B cell (primary cell): ENCODE measurements at places on chromosomes 5 and 9.
A peak's percentile ranks its signal among the peaks of the same experiment; 100 is the strongest.

GRCh38 chr9:136925414-136926153 lies 19.0 kb downstream of the FBXW5 start:
- no peak for DNase-seq

DNA sequence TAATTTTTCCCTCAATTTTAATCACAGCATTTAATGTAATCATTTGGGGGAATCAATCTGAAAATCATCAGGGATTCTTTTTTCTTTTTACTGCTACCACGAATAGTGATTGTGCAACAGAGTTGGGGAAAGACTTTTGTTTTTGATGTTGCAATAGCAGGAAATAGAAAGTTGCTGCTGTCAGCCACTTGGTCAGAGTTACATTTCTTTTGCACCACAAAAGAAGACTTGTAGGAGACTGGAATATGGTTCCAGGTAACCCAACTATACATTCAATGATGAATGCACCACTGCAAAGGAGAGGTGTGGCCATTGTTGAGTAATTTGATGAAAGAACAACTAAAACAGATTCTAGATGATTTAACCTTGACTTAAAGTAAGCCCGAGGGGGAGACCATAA lies 46.3 kb upstream of the PALM2AKAP2 start:
- no peak for DNase-seq

GRCh38 chr9:123745451-123745850 lies 184.5 kb downstream of the DENND1A start:
- no peak for DNase-seq

DNA sequence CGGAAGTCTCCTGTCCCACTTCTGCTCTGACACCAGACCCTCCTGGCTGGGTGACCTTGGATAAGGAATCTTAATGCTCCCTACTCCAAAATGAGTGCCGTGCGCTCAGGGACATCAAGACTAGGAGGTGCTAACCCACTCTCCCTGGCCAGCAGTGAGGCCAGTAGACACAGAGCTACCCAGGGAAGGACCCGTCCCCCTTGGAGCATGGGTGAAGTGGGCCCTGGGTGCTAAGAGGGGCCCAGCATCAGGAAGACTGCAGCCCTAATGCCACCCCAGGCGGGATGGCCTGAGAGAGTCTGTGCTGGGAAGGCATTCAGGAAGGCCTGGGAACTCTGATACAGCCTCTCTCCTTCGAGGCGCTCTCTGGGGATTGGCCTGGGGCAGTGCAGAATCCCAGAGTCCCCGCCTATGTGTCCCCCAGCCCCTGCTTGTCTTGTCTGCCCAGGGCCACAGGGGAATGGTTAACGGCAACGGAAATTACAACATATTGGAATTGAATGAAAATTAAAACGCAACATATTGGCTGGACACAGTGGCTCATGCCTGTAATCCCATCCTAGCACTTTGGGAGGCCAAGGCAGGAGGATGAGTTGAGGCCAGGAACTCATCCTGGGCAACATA lies 29.7 kb upstream of the RNU6ATAC start:
- no peak for DNase-seq

DNA sequence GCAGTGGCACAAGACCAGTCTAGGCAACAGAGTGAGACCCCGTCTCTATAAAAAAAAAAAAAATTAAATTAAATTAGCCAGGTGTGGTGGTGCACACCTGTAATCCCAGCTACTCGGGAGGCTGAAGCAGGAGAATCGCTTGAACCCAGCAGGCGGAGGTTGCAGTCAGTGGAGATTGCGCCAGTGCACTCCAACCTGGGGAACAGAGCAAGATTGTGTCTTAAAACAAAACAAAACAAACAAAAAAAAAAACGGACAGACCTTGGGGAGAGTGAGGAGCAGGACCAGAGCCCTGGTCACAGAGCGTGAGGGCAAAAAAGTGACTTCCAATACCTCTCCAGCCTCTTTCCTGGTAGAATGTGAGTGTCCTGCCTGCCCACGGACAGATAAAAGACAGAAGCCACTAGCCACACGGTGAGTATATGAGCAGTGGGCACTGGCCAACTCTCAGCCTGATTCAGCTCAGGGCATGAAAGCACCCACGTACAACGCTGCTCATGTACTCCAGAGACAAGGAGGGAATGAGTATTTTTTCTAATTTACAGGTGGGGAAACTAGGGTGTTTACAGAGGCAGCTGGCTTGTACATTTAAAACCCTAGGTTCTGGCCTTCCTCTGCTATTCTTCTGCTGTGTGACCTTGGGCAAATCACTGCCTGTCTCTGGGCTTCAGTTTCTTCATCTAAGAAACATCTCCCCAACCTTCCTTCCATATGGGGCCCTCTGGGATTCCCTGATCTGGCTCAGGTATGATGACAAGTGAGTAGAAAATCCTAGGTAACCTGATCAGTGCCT lies 1.8 kb downstream of the OLFML2A start:
- DNase-seq = no peak

- DNase-seq = peak; percentile 46
These were observed 18.3 kb downstream of the RFX3 start for GRCh38 chr9:3507395-3508077.

DNA sequence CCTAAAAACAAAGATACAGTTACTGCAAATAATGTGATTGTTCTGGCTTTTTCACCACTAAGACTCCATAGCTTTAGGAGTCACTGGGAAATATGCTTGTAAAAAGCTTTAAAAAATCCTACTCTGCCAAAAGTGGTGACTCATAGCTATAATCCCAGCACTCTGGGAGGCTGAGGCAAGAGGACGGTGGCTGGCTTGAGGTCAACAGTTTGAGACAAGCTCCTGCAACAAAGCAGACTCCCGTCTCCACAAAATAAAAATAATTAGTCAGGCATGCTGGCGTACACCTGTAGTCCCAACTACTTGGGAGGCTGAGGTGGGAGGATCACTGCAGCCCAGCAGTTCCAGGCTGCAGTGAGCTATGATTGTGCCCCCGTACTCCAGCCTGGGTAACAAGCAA lies 406.4 kb downstream of the HTR1A start:
- no peak for DNase-seq

- peak; percentile 96 for DNase-seq
These were observed at the start of gene BTF3 for GRCh38 chr5:73498057-73498992. Gene BTF3, plus strand, starts transcription at chr5:73498442. Its CDS starts 226 bp downstream, at chr5:73498668.

- DNase-seq = peak; percentile 81
These were observed 42.8 kb downstream of the NEURL1B start for GRCh38 chr5:172683645-172684471.

DNA sequence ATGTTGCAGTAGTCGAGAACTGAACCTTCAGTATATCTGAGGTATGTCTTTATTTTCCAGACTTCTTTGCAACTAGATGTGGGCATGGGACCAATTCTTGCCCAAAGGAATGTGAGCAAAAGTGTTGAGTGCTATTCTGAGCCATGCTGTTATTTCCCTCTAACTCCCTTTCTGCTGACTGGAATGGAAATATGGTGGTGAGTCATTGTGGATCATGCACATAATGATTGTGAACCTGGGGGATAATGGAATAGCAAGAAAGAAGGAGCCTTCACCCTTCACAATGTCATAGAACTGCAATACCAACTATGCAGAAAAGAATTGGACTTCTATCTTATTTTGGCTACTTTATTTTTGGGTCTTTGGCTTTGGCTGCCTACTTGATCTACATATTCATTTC lies 10.3 kb upstream of the DOCK2 start:
- no peak for DNase-seq

DNA sequence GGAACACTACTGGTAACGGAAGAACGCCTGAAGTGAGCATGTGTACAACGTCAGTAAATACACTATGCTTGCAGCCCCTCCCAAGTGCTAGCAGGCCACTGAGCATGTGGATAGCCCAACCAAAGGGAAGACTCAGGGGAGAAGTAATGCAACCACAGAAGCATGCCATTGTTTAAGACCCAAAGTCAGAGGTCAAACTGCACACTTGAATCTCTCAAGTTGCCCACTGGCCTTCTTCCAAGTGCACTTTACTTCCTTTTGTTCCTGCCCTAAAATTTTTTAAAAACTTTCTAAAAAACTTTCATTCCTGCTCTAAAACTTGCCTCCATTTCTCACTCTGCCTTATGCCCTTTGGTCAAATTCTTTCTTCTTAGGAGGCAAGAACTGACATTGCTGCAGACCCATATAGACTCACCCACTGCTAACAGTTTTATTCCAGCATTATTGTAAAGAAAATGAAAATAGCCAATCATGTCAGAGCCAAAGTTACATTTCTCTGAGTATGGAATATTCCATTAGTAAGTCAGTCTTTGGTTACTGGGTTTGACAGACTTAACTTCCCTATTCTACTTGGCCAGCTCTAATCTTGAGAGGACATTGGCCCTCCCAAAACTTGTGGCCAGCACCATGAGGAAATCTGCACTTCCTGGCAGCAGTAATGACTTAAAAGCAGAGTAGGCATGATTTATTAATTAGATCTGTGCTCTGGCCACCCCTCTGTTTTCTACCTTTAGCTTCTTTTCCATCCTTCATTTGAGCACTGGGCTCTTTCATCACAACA lies 76.9 kb downstream of the TSSK1B start:
- DNase-seq = no peak

DNA sequence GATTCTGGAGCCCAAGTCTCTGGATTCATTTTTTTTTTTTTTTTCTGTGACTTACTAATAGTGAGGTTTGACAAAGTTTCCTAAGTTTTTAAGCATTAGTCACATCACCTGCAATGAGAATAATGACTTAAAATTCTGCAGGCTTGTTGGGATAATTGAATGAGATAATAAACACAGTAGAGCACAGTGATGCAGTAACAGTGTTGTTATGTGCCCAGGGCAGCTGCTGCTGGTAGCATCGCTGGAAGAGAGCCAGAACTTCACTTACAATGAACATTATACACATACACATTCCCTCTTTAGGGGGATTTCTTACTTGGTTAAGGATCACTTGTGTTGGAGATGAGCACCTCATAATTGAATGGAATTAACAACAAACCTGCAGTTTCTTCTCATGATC lies 78.9 kb downstream of the ALDH7A1 start:
- no peak for DNase-seq

GRCh38 chr5:125416055-125416454 lies 669.6 kb upstream of the ZNF608 start:
- DNase-seq = no peak

DNA sequence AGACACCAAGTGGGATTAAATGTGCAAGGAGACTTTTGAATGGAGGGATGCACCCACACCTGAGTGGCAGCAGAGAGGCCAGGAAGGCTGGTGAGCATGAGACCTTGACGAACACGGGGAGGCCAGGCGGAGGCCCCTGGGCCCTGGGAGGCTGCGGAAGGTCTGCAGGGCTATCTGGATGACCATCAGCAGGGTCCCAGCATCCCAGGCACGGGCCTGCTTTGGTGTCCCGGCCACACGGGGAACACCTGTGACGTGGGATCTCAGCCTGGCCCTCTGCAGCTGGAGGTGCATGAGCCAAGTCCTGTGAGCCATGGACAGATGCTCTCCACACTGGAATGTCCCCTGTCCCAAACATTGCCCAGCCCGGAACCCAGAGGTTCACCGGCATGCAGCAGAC lies 174.0 kb upstream of the FOXD4L5 start:
- no peak for DNase-seq
